ENCODE measurements at places on chromosomes 4 and X. TPM values are rescaled to one million over a fixed set of nuclear protein-coding genes. Genes with fewer than 3 reads are reported as not detected.

DNA sequence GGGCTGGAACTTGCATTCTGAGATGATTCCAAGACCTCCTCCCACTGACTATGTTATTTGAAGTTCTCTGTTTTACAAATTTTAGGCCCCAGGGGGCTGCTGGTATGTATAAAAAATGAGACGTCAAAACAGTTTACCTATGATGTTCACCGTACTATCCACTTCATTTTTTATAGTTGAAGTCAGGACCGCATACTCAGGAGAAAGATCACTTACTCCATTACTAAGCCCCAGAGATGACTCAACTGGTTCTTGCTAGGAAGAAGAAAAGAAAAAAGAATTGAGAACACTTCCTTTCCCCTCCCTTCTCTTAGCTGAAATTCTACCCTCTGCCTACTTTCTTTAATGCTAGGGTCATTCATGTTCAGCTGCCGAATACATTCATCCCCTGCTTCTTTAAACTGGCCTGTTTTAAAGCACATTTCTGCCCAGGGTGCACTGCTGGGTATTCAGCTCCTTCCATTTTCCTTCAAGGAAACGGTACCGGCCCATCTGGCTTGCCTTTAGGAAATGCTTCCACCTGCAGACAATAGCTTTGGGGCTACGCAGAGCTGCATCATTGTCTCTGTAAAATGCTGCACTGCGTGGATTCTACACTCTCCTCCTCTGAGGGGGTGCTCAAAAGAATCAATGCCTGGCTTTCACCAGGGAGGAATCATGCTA is 66.2 kb downstream of the IRF2 start:
- DNase-seq: no peak

DNA sequence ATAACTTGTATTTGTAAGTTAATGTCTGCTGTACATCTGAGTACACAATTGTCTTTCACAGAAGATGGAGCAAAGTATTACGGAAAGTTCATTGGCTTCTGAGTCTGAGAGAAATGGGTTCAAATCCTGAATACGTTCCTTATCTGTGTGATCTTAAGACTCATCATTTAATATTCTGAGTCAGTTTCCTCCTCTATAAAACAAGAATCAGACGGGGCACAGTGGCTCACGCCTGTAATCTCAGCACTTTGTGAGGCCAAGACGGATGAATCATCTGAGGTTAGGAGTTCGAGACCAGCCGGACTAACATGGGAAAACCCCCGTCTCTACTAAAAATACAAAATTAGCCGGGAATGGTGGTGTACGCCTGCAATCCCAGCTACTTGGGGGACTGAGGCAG is 57.8 kb downstream of the APBB2 start:
- no peak for DNase-seq

DNA sequence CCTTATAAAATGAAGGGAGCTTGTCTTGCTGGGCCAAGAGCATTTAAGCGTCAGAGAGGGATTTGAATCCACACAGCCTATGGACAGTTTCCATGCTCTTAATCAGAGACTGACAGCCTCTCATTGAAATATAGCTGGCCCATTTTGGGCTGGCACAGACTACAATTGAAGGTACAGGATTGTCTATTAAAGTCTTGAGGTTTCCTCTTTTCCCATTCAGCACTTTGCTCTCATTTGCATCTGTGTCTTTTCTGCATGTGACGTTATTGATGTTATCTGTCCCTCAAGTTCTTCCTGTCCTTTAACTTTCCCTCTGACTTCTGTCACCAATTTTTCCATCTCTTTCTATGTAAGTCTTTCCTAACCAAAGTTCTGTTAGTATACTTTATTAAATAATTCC is 133.3 kb upstream of the SFRP2 start:
- no peak for DNase-seq

DNA sequence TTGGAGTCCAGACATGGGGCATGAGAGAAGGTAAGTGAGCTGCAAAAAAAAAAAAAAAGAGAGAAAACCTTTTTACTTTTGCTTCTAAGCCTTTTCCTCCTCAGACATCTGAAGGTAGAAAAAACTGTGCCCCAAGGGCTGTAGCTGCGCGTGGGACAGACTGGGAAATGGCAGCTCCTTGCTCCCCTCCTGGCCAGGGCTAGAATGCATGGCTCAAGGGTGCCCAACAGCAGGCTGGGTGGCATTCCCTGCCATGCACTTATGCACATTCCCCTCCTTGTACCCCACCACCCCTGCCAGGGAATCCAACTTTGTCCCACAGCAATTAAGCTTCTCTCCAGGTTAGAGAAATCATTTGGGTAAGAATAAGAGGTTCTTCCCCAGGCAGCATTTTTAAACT is 421.2 kb downstream of the TRAM1L1 start:
- no peak for DNase-seq

GRCh38 chr4:8540991-8541390 is 39.2 kb upstream of the GPR78 start:
- no peak for DNase-seq

- DNase-seq: no peak
Observed at GRCh38 chrX:138930583-138930945, 219.0 kb upstream of the FGF13 start.

GRCh38 chr4:143025081-143025704 is 159.5 kb upstream of the USP38 start:
- no peak for DNase-seq

- DNase-seq: no peak
Observed at GRCh38 chrX:15681433-15681832, 16.8 kb upstream of the CLTRN start.

DNA sequence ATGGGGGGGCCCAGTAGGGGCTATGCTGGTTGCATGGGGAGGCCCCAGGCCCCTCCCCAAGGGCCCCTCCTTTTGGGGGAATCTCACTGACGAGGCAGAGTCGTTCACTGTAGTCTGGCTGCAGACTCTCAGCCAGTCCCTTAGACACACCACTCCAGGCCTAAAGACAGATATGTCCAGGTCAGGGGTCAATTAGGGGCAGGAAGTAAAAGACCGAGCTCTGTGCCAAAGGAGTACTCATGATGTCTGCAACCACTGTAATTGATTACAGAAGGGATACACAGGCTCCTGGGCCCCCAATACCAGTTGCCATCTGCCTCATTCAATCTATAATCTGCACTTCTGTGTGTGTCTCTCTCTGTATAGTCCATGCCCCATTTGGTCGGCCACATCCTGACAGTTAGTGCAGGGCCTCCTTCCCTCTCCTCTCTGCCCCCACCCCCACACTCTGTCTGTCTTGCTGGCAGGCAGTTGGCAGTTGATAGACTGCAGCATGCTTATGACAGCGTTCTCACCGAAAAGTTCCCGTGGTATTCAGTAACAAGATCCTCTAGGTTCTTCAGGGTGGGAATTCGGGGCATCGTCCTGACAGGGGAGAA is 1.3 kb upstream of the CXorf65 start:
- DNase-seq: no peak

DNA sequence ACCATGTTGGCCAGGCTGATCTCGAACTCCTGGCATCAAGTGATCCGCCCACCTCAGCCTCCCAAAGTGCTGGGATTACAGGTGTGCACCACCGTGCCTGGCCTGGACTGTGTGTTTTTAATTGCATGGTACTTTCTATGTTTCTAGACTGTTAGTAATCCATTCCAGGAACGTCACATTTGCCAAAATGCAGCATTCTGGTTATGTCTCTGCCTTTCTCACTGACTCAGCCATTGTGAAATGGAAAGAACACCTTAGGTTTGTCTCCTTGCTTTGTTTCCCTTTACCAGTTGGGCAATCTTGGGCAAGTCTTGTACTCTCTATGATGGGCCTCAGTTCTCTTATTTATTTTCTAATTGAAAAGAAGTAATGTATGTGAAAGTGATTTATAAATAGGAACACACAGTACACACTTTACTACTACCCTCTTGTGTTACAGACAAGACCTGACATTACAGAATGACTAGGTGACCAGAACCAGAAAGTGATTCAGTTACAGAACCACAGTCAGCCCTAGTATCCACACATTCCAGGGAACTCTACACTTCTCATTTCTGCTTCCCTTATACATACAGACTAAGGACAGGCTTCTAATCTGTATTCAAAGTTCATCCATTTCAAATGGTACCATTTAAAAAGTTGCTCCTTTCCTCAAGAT is 187.1 kb downstream of the MGST2 start:
- no peak for DNase-seq

GRCh38 chr4:30460818-30461217 is 259.4 kb upstream of the PCDH7 start:
- no peak for DNase-seq

DNA sequence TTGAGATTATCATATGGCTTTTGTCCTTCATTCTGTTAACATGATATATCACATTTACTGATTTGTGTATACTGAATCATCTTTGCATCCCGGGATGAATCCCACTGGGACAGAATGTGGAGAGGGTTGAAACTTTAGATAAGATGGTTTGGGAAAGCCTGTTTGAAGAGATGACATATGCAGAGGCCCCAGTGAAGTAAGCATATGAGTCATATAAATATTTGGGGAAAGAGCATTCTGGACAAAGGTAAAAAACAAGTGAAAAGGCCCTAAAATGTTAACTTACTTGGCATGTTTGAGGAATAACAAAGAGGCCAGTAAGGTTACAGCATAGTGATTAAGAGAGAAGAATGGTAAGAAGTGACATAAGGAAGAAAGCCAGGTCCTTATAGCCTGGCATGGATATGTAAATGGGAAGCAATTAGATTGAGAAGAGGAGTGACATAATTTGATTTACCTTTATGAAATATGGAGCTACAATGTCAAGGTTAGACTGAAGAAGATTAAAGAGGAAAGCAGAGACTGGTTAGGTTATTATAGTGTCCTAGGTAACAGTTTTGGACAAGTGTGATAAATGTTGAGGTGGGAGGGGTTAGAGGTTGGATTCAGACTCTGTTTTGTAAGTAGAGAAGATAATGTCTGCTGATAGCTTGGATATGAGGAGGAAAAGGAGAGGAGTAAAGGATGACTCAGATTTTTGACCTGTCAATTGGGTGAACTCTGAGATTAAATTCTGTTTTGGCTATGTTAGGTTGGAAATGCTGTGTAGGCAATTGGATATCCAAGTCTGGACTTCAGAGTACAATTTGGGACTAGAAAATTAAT is 54.6 kb upstream of the DRP2 start:
- DNase-seq: no peak

DNA sequence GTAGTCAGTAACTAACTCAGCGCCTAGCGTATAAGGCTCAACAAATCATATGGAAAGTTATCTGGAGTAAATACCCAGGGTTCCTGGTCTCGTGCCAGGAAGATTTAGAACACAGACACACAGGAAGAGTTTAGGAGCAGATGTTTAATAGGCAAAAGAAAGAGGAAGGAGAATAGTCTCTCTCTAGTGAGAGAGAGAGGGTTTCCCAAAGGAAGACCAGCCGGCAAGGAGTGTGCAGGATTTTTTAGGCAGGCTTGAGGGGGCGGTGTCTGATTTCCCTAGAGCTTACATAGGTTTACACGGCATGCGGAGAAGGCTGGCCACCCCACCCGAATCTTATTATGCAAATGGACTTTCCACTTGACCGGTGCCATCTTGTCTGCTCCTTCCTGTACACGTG is 284.0 kb upstream of the FRG1 start:
- peak; percentile 65 for DNase-seq

- no peak for DNase-seq
Observed at GRCh38 chrX:151988706-151989299, 14.3 kb upstream of the GABRE start.

GRCh38 chrX:38803588-38804431 is 2.6 kb downstream of the MID1IP1 start:
- peak; percentile 92 for DNase-seq

GRCh38 chr4:20046931-20047677 is 204.6 kb upstream of the SLIT2 start:
- no peak for DNase-seq

- DNase-seq: no peak
Observed at GRCh38 chrX:65811558-65812228, 144.2 kb downstream of the MSN start.

- no peak for DNase-seq
Observed at GRCh38 chr4:128393101-128393704, 105.6 kb upstream of the PGRMC2 start.

DNA sequence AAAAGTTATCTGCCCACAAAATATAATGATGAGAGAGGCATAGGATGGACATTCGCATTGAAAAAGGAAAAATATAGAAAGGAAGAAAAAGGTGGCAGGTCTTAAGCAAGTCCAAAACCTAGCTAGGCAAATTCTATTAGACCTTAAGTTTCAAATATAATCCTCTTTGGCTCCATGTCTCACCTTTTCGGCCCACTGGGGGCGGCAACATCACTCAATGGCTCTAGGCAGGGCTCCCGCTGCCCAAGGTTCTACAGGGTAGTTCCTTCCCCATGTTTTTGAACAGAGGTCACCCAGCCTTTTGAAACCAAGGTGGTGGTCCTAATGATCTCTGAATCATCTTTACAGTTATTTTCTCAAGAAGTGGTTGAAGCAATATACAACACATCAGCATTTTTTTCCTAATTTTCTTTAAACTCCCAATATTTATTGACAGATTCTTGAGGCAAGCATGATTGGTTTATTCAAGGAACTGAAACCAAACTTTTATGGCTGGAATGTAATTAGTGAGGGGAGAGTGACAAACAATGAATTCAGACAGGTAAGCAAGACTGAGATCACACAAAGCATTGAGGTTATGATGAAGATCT is 309.4 kb downstream of the ANTXR2 start:
- DNase-seq: peak; percentile 21

GRCh38 chrX:102745857-102746584 is 25.5 kb downstream of the GPRASP3 start:
- peak; percentile 69 for DNase-seq

DNA sequence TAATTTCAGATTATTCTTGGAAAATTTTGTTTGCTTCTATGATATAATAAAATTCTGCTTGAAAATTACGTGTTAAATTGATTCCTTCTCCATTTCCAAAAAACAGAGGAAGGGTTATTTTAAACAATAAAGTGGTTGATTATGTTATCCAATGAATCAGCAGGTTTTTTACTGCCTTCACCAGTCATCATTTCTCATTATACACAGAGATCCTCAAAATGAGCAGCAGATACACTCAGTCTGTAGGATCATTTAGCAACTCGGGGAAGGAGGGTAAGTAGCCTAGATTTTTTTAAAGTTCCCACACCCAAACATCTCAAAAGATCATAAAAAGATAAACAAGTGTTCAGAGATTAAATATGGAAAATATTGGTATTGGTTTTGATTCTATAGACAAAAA is 6.8 kb upstream of the TMEM144 start:
- DNase-seq: no peak

The FAM9C gene
- total RNA-seq: 0.38 TPM

The MXD4 gene
- 36.0 TPM for total RNA-seq

The MAGEB17 gene
- total RNA-seq: not detected

The SORCS2 gene
- total RNA-seq: 1.1 TPM

The CDK16 gene
- 139 TPM for total RNA-seq

The CLNK gene
- not detected for total RNA-seq

The HERC6 gene
- total RNA-seq: 6.1 TPM

The DCAF8L2 gene
- not detected for total RNA-seq

The EXOC1L gene
- total RNA-seq: not detected

The LRBA gene
- 16.9 TPM for total RNA-seq

Measured in Right ventricle myocardium inferior (tissue), 1 donor.